ENCODE measurements at places on chromosomes 12 and 14. TPM values are rescaled to one million over a fixed set of nuclear protein-coding genes. Genes with fewer than 3 reads are reported as not detected.

The CLEC4C gene
- total RNA-seq, result not detected

The TAS2R46 gene
- 1.3 TPM for total RNA-seq

The NKX2-1 gene
- not detected for total RNA-seq

The PPP1R12A gene
- total RNA-seq, result 78.9 TPM

The SMARCD1 gene
- 82.5 TPM for total RNA-seq

The GLI1 gene
- 1.2 TPM for total RNA-seq

DNA sequence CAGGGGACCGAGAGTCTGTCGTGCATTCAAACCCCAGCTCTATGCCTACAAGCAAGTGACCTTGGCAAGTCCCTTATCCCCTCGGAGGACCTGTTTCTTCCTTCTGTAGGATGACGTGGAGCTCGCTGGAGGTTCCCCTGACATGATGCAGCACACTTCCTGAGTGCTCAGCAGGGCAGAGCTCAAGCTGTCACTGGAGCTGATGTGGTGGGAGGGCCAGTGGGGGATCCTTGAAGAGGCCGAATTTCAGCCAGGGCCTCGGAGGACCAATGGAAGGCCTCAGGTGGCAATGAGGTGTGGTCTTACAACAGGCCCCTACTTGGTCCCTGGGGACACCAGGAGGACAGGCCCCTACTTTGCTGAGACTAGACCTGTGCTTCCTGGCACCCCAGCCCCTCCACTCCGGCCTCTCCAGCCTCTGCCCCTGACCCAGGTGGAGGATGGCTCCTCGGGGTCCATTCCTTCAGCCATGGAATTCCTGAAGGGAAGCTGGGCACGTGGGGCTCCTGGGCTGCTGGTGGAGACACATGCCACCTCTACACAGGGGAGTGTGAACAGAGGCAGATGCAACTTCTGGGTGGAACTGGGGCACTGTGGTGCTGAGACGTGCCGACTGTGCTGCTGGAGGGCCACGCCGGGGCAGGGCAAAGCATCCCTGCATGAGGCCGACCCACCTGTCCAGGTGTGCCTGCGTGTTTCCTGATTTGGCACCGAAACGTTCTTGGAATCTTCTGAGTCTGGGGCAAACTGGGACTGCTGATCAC, 18.7 kb upstream of the KIF26A start:
- DNase-seq, result no peak

DNA sequence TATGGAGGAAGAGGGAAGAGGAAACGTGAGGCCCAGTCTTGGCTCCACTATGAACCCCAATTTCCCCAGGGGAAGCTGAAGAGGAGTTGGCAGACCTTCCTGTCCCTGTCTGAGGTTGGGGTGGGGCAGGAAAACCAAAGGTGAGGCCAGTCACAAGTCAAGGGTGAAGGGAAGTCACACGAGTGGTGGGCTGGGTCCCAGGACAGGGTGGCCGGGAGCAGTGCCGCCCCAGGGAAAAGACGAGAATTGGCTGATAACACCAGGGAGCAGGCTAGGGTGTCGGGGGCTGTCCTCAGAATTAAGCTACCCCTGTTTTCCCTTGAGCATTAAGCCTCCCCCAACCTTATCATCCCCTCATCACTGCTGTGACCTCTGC, 3.1 kb downstream of the VDR start:
- peak; percentile 61 for DNase-seq

- no peak for DNase-seq
Observed at GRCh38 chr12:90428465-90428864, 526.5 kb downstream of the CCER1 start.

DNA sequence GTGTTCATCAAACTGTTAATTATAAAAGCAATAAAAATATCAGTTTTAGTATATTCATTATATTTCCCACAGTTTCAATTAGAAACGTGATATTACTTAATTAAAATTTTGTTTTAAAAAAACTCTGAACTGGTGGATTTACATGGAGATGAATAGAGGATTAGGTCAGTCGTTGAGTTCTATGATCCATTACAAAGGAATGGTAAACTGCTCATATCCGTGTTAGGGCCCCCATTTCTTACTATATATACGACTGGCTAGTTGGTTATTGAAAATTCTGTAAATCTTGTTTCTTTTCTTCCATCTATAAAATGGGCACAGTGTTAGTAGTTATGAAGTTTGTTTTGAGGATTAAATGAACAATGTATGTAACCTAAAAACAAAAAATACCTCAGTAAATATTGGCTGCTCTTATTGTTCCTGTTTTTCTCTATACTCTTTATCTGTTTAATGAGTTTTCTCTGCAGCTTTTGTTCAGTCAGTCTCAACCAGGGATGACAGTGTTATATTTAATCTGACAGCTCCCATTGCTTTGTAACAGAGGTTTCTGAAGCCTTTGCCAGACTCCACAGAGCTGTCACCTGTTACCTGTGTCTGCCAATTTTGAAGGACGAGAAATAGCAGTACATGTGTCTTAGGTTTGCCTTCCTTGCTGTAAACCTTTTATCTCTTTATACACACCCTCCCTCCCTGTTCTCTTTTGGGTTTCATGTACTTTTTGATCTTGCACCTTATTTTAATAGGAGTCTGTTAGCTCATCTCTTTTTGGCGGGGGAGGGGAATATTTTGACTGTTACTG, 41.5 kb downstream of the FRS2 start:
- DNase-seq, result no peak

DNA sequence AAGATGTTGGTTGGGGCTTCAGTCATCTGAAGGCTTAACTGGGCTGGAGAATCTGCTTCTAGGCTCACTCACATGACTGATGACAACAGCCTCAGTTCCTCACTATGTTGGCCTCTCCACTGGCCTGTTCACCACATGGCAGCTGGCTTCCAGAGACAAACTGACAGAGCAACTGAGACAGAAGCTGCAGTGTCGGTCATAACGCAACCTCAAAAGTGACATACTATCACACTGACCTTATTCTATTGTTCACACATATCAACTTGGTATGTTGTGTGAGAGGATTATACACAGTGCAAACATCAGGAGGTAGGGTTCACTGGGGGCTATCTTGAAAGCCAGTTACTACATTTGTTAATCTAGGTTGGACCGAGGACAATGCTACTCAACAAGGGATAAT, 92.9 kb downstream of the PAWR start:
- DNase-seq, result no peak

GRCh38 chr14:39247256-39247655, 13.5 kb downstream of the MIA2 start:
- DNase-seq, result peak; percentile 13

GRCh38 chr12:61765926-61766325, 494.3 kb upstream of the USP15 start:
- DNase-seq, result no peak

DNA sequence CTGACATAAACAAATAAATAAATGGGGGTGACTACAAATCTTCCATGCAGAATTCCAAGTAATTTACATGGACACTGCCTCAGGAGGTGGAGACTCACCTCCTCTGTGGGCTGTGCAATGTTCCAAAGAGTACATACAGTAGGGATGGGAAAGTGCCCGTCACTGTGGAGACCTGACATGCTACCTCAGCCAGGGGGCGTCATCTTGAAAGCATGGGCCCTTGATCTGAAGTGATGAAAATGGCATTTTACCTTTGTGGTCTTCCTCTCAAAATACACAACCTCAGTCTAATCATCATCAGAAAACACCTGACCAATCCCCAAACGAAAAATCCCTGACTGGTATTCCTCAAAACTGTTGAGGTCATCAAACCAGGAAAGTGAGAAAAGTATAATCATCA, 48.4 kb downstream of the ANAPC7 start:
- DNase-seq, result peak; percentile 76

- no peak for DNase-seq
Observed at GRCh38 chr12:12577786-12578185, 15.1 kb upstream of the DUSP16 start.

All from activated CD4-positive, alpha-beta T cell treated with anti-CD3 and anti-CD28 coated beads, Interleukin-2, amount 10 ng/mL, durations not matched to agents 24 days and 14 days (primary cell).